HCT116 (cell line): ENCODE measurements at places on chromosomes 4 and X.

GRCh38 chr4:77072195-77072753 is 3.5 kb downstream of the CCNI start:
- DNase-seq, result no peak

DNA sequence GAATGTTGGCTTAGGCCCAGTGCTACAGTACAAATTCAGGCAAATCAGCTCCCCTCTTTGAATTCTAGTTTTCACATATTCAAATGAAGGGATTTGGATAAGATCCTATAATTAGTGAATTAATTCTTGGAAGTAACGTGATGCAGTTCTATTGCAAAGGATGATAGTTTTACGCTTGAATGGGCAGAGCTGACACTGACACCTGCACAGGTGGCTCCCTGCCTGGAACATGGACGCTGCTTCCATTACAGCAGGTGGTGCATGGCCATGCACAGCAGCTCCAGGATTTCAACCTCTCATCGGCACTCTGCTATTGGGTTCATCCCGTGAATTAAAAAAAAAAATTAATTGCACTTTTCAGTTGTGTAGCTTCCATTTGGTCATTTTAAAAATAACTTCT is 28.4 kb upstream of the RPS6KA6 start:
- no peak for DNase-seq

- no peak for DNase-seq
These were observed 3.6 kb upstream of the AMOT start for GRCh38 chrX:112844250-112844649.

- peak; percentile 40 for DNase-seq
These were observed 10.0 kb downstream of the QRFPR start for GRCh38 chr4:121370729-121371325.

GRCh38 chrX:149849787-149850186 is 31.2 kb upstream of the MAGEA8 start:
- no peak for DNase-seq

- DNase-seq, result no peak
These were observed 40.6 kb downstream of the TMEM164 start for GRCh38 chrX:110043506-110043905.

GRCh38 chr4:188341428-188341827 is 202.2 kb downstream of the TRIML1 start:
- DNase-seq, result no peak

GRCh38 chrX:110251526-110251925 is 66.4 kb downstream of the AMMECR1 start:
- DNase-seq, result no peak

GRCh38 chr4:172042714-172043114 is 229.5 kb downstream of the GALNTL6 start:
- peak; percentile 23 for DNase-seq

DNA sequence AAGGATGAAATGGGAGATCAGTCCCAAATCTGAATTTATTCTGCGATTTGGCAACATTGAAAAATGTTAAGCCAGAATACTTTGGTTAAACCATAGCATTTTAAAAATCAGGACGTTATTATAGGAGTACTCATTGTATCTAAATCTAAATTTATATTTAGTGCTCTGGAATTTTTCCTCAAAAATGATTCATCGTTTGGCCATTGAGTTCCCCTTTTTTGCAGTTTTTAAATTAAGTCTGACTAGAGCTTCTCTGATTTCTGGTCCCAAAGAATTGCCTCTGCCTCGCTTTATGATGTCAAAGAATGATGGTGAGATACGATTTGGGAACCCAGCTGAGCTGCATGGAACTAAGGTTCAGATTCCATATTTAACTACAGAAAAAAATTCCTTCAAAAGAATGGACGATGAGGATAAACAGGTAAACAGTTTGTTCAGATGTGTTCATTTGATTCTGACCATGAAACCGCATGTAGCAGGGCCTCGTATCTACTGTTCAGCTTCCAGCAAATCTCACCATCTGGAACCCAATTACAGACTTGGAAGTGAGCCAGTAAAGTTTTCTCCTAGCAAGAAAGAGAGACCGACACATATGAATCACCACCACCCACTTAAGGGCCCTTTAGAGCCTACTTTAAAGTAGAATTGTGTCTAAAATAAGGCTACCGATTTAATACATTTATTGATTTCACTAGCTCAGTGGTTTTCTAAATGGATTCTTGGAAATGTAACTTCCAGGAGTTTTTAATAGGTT is 75.6 kb downstream of the REPS2 start:
- no peak for DNase-seq

GRCh38 chr4:128715616-128716015 is 93.9 kb upstream of the JADE1 start:
- no peak for DNase-seq

DNA sequence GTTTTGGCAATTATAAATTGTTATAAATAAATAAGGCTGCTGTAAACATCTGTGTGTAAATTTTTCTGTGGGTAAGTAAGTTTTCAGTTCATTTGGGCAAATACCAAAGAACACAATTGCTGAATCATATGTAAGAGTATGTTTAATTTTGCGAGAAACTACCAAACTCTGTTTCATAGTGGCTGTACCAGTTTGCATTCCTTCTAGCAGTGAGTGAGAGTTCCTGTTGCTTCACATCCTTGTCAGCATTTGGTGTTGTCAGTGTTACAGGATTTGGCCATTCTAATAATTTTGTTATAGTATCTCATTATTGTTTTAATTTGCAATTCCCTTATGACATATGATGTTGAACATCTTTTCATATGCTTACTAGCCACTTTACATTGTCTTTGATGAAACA is 48.4 kb downstream of the ARFIP1 start:
- no peak for DNase-seq

DNA sequence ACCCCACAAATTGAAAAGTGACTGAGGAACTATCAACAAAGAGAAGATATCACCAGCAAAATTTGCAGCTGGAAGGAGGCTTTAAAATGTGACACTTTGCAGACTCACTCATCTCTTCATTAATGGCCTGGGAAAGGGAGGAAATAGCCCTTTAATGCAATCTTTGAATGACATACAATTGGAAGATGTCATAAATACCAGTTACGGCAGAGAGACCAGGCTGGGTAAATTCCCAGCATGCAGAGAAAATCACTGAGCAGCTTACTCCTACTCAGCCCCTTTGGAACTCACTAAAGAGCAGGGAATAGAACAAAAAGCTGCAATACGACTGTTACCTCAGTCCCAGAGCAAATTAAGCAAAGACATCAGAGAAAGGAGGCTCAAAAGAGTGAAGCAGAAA is 238.9 kb downstream of the HS3ST1 start:
- DNase-seq, result no peak

GRCh38 chr4:26806331-26806730 is 54.3 kb upstream of the STIM2 start:
- no peak for DNase-seq

GRCh38 chrX:16488959-16489358 is 161.0 kb upstream of the S100G start:
- no peak for DNase-seq

- DNase-seq, result no peak
These were observed 60.4 kb upstream of the IRF2 start for GRCh38 chr4:184534511-184535391.

- no peak for DNase-seq
These were observed 6.0 kb upstream of the ANXA3 start for GRCh38 chr4:78545275-78546246.

DNA sequence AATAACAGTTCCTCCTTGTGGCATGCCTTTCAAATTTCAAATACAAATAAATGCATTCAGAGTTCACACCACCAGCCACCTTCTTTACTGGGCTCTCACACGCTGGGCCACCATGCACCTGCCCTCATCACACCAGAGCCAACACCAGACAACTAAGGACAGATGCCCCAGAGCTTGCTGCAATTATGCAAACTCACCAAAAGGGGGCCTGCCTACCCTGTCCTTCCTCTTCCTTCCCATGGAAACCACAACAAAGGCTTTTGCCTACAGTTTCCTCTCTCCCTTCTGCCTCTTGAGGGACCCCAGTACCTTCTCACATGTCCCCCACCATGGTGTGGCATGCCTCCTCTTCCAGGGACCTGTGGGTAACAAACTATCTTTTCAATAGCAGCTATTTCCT is 1333.9 kb upstream of the TENM3 start:
- peak; percentile 34 for DNase-seq

DNA sequence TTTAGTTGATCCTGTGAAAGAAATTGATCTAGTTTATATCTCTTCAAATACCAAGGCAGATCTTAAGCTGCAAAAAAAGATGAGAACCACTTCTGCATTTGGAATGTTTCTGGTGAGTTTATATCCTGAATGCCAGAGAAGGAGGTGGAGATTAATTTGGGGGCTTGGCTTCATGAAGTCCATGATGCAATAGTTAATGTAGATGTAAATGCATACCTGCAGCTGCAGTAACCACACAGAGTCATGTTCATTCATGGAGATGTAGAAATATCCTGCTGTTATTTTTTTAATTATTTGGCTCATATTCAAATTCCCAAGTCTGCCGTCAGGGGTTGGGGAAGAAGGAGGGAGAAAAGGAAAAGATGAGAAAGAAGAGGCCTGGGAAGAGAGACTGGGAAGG is at the start of gene SULT1E1:
SULT1E1 (minus strand) TSS at position 94 of the 400 bp plus-strand sequence. CDS start 2,501 bp downstream, outside the sequence.
- no peak for DNase-seq

- DNase-seq, result no peak
These were observed 16.8 kb downstream of the MEPE start for GRCh38 chr4:87849612-87850011.

- no peak for DNase-seq
These were observed 96.6 kb upstream of the IL13RA1 start for GRCh38 chrX:118630848-118631247.

GRCh38 chrX:93695981-93696380 is 22.0 kb downstream of the FAM133A start:
- DNase-seq, result no peak

DNA sequence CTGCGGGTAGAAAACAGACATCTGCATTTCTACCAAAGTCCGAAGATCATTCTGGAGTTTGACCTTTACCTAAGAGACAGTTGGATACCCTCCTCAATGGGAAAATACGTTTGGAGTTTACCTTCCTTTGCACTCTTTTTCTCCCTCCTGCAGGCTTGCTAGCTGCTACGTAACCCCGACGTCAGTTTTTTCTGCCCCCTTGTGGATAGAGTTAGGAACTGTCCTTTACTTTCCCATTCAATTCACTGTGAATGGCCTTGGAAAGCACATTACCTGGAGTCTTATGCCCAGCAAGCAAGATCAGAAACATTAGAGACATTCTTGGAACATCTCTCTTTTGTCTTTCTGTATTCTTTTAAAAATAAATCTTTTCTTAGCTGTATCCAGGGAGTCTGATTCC is 250.7 kb downstream of the NAP1L3 start:
- DNase-seq, result no peak

GRCh38 chrX:39258331-39258730 is 457.1 kb downstream of the MID1IP1 start:
- DNase-seq, result no peak

- DNase-seq, result no peak
These were observed 95.7 kb upstream of the OTUD4 start for GRCh38 chr4:145276050-145276449.
